ENCODE measurements at places on chromosomes 7 and 10. TPM values are rescaled to one million over a fixed set of nuclear protein-coding genes. Genes with fewer than 3 reads are reported as not detected.

Gene LRRN3
- total RNA-seq = not detected

Gene ACTL6B
- total RNA-seq = not detected

Gene PRKCQ
- 0.52 TPM for total RNA-seq

Gene BICC1
- 15.6 TPM for total RNA-seq

Gene RASA4
- 2.1 TPM for total RNA-seq

Gene CROT
- total RNA-seq = 6.5 TPM

Gene NAT16
- total RNA-seq = not detected

Gene UPK3B
- 1.0 TPM for total RNA-seq

Gene HECW1
- total RNA-seq = 0.27 TPM

DNA sequence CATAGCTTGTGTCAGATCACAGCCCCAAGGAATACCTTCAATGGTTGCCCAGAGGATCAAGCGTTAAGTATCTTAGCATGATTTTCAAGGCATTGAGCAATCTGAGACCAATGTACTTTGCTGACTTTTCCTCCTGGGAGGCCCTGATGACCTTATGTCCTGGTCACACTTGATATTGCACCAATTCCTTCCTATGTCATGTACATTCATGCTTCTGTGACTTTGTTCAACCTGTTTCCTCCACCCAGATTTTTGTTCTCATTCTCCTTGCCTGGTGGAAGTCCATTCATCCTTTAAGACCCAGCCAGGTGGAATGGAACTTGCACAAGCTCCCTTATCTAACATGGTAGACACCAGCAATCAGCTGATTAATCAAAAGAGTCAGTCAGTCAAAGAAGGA lies 160.8 kb downstream of the PFKFB3 start:
- no peak for DNase-seq
- peaks cover 5% of the 10 kb centered on the region for H3K4me1 ChIP-seq
- no peaks in the 10 kb centered on the region for H3K36me3 ChIP-seq
- no peak overlapping the region for H3K4me3 ChIP-seq

DNA sequence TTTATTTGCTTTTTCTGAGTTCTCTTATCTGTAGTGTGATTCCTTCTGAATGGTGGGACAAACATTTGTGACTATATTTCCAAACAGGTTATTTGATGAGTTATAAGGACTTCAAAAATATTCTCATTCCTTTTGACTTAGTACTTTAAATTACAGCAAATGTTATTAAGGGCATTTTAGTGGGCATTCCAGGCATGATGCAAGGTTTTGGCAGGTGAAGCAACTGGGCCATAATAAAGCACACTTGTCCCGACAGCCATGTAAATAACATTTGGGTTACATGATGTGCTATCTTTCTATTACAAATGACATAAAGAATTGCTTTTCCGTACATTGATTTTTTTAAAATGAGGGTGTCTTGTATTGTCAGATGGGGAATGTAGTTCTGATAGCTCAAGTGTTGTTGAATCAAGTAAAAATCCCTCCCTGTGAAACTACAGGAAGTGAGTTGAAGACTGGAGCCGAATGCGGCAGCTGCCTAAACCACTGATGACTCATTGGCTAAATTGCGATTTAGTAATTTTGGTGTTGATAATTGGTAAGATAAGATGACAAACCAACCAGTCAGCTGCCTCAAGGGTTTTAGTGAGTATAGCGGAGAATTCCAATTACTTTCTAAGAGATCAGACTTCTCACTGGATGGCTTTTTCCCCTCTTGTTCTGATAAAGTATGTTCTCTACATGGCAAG lies 231.3 kb upstream of the NPY start:
- H3K36me3 ChIP-seq = no peaks in the 10 kb centered on the region
- peak overlapping the region; percentile 5 for H3K4me3 ChIP-seq
- H3K4me1 ChIP-seq = peaks cover 26% of the 10 kb centered on the region
- DNase-seq = peak; percentile 88

DNA sequence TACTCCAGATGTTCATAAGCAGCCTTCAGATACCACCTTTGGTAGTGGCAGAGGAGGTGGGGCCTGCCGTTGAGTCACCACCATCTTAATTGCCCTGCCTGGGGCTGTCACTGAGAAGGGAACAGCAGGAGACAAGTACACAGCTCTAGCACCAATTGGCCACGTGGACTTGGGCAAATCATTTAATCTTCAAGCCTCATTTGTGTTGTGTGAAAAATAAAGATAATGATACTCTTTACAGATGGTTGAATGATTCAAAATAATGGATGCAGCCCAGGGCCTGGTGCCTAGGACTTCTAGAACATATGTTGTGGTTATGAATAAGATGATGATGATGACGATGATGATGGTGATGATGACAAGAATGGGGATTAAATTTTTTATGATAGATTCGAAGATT lies 111.9 kb upstream of the ADAM12 start:
- H3K36me3 ChIP-seq = peaks cover 4% of the 10 kb centered on the region
- no peak overlapping the region for H3K4me3 ChIP-seq
- no peaks in the 10 kb centered on the region for H3K27me3 ChIP-seq
- H3K4me1 ChIP-seq = no peaks in the 10 kb centered on the region

- peaks cover 14% of the 10 kb centered on the region for H3K27me3 ChIP-seq
- no peak overlapping the region for H3K27ac ChIP-seq
- H3K4me3 ChIP-seq = no peak overlapping the region
- no peak for DNase-seq
- no peaks in the 10 kb centered on the region for H3K36me3 ChIP-seq
These were observed 324.9 kb downstream of the LRRTM3 start for GRCh38 chr10:67250686-67251085.

DNA sequence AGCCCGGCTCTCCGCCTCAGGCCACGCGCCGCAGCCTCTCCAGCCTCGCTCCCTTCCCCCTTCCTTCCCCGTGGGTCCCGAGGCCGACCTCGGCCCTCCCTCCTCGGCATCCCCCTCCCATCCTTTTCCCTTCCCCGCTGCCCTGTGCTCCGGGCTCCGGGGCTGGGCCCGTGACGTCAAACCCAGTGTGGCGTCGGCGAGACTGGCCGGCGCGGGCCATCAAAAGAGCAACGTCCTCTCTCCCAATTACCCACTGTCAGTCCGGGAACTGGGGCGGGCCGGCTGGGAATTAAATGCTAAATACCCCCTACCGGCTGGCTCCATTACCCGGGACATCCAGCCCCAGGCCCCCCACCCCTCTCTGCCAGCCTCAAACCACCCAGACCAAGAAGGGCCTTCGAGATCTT lies 2.6 kb upstream of the GATA3 start:
- peaks cover 11% of the 10 kb centered on the region for H3K27me3 ChIP-seq
- H3K4me1 ChIP-seq = no peaks in the 10 kb centered on the region
- no peak overlapping the region for H3K4me3 ChIP-seq
- H3K36me3 ChIP-seq = peaks cover 8% of the 10 kb centered on the region
- no peak overlapping the region for H3K27ac ChIP-seq
- no peak for DNase-seq

- H3K27me3 ChIP-seq = no peaks in the 10 kb centered on the region
- peak; percentile 54 for DNase-seq
- H3K36me3 ChIP-seq = peaks cover 11% of the 10 kb centered on the region
- H3K4me3 ChIP-seq = peak overlapping the region; percentile 82
- peak overlapping the region; percentile 92 for H3K27ac ChIP-seq
These were observed 7.7 kb downstream of the CTBP2 start for GRCh38 chr10:125152450-125153368.

DNA sequence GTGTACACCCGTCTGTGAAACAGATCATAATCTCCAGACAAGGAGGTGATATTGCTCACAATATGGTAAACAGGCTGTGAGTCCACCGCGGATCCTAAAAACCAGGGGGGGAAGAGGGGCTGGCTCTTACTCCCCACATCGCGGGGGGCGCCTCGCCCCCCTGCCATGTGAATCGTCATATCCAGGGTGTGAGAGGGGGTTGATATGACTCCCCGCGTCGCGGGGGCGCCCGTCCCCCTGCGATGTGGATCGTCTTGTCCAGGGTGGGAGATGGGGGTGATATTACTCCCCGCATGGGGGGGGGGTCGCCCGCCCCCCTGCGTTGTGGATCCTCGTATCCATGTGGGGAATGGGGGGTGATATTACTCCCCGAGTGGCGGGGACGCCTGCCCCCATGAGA lies 30.9 kb downstream of the OCM2 start:
- no peaks in the 10 kb centered on the region for H3K36me3 ChIP-seq
- no peak overlapping the region for H3K27ac ChIP-seq
- H3K27me3 ChIP-seq = no peaks in the 10 kb centered on the region
- DNase-seq = no peak

DNA sequence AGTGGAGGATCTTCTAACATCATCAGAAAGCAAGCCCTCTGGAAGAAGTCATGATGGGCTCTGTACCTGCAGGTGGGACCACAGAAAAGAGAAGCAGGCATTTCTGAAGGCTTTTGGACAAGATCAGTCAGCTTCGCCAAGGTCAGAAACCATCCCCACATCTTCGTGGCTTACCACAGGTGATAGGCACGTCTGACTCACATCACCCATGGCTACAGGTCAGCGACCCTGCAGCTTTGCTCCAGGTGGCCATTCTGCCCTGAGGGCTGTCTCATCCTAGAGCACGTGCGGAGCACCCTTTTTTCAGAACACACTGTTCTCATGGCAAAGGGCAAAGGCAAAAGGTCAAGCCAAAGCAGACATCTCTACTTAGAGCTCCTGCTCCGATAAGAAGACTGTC lies 518.9 kb upstream of the ADARB2 start:
- no peaks in the 10 kb centered on the region for H3K36me3 ChIP-seq
- no peak overlapping the region for H3K4me3 ChIP-seq
- H3K27ac ChIP-seq = no peak overlapping the region
- no peak for DNase-seq

DNA sequence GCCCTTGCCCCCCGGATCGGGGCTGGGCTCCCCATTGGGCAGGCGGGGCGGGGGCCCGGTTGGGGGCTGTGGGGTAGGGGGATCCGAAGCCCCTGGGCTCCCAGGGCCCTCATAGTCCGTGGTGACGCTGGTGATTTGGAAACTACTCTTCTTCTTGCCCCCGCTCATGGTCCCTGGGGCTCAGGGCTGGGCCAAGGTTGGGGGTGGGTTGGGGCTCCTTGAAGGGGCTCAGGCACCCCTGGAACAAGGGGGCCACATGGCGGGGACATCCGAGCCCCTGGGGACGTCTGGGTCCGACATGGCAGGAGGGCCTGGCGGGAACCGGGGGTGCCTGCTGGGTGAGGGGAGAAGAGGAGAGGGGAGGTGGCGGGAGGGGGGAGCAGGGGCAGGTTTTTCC lies 1.1 kb downstream of the TSC22D4 start:
- peaks cover 20% of the 10 kb centered on the region for H3K36me3 ChIP-seq
- peaks cover 12% of the 10 kb centered on the region for H3K4me1 ChIP-seq
- DNase-seq = no peak
- H3K4me3 ChIP-seq = peak overlapping the region; percentile 93

DNA sequence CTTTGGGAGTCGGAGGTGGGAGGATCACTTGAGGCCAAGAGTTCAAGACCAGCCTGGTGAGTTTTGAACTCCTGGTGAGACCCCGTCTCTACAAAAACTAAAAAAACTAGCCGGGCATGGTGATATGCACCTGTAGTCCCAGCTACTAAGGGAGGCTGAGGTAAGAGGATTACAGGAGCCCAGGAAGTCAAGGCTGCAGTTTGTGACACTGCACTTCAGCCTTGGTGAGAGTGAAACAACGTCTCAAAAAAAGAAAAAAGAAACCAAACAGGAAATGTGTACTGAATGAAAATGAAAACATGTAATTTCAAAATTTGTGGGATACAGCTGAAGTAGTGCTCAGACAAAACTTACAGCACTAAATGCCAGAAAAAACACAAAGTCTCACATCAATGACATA lies 7.6 kb downstream of the ARHGAP12 start:
- H3K27me3 ChIP-seq = no peaks in the 10 kb centered on the region
- peaks cover 35% of the 10 kb centered on the region for H3K4me1 ChIP-seq
- peaks cover 11% of the 10 kb centered on the region for H3K36me3 ChIP-seq
- DNase-seq = no peak
- H3K27ac ChIP-seq = peak overlapping the region; percentile 25
- H3K4me3 ChIP-seq = no peak overlapping the region

GRCh38 chr10:73649876-73650536 lies 5.8 kb downstream of the SYNPO2L start:
- no peaks in the 10 kb centered on the region for H3K36me3 ChIP-seq
- H3K27me3 ChIP-seq = no peaks in the 10 kb centered on the region
- no peak overlapping the region for H3K27ac ChIP-seq
- no peak for DNase-seq

GRCh38 chr10:78042752-78043104 lies 9.1 kb downstream of the RPS24 start:
- H3K36me3 ChIP-seq = peaks cover 74% of the 10 kb centered on the region
- no peaks in the 10 kb centered on the region for H3K27me3 ChIP-seq
- H3K4me3 ChIP-seq = no peak overlapping the region
- no peak for DNase-seq

GRCh38 chr7:42907316-42907715 lies 4.6 kb downstream of the C7orf25 start:
- no peak overlapping the region for H3K4me3 ChIP-seq
- DNase-seq = no peak
- peaks cover 4% of the 10 kb centered on the region for H3K36me3 ChIP-seq
- peaks cover 19% of the 10 kb centered on the region for H3K4me1 ChIP-seq
- no peaks in the 10 kb centered on the region for H3K27me3 ChIP-seq

GRCh38 chr10:70866424-70866823 lies 21.9 kb downstream of the PCBD1 start:
- no peak for DNase-seq
- H3K27me3 ChIP-seq = no peaks in the 10 kb centered on the region
- H3K4me1 ChIP-seq = no peaks in the 10 kb centered on the region
- H3K27ac ChIP-seq = no peak overlapping the region
- peaks cover 60% of the 10 kb centered on the region for H3K36me3 ChIP-seq
- no peak overlapping the region for H3K4me3 ChIP-seq

- H3K4me1 ChIP-seq = peaks cover 5% of the 10 kb centered on the region
- H3K4me3 ChIP-seq = peak overlapping the region; percentile 68
- no peak for DNase-seq
- no peak overlapping the region for H3K27ac ChIP-seq
- H3K27me3 ChIP-seq = peaks cover 40% of the 10 kb centered on the region
These were observed 290.3 kb upstream of the NFE2L3 start for GRCh38 chr7:25861601-25862260.

DNA sequence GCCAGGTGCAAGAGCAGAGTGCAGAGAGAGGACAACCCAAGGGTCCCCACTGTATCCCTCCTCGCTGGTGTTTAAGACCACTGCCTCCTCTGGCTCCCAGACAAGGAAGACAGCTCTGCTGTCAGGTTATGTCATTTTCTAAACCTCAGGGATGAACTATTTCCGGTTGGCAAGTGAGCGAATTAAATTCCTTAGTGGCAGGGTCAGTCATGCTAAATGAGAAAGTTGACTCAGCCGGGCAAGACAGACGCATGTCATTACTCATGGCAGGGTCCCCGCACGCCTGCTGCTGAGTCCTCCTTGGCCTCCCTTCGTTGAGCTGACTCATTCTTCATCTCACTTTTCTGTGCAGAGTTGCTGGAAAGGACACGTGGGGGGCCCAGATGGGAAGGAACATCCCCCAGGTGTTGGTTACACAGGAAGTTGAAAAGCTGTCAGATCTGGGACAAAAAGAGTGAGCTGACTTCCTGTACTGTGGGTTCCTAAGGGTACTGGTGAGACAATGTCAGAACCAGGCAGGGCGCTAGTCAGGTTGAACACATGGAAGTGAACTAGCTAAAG lies 47.1 kb upstream of the UCN3 start:
- peaks cover 18% of the 10 kb centered on the region for H3K4me1 ChIP-seq
- no peaks in the 10 kb centered on the region for H3K27me3 ChIP-seq
- DNase-seq = peak; percentile 87
- H3K4me3 ChIP-seq = no peak overlapping the region
- peak overlapping the region; percentile 80 for H3K27ac ChIP-seq

GRCh38 chr10:34216348-34216945 lies 598.6 kb downstream of the PARD3 start:
- no peaks in the 10 kb centered on the region for H3K4me1 ChIP-seq
- peaks cover 7% of the 10 kb centered on the region for H3K36me3 ChIP-seq
- no peak overlapping the region for H3K4me3 ChIP-seq

- H3K4me3 ChIP-seq = no peak overlapping the region
- DNase-seq = no peak
- no peaks in the 10 kb centered on the region for H3K27me3 ChIP-seq
- no peaks in the 10 kb centered on the region for H3K4me1 ChIP-seq
These were observed 680.2 kb downstream of the CCSER2 start for GRCh38 chr10:85008488-85009184.

All from MCF 10A (cell line).